ENCODE measurements at places on chromosomes 2 and 18.

- no peak for DNase-seq
These were observed 180.6 kb upstream of the EPAS1 start for GRCh38 chr2:46116553-46116991.

DNA sequence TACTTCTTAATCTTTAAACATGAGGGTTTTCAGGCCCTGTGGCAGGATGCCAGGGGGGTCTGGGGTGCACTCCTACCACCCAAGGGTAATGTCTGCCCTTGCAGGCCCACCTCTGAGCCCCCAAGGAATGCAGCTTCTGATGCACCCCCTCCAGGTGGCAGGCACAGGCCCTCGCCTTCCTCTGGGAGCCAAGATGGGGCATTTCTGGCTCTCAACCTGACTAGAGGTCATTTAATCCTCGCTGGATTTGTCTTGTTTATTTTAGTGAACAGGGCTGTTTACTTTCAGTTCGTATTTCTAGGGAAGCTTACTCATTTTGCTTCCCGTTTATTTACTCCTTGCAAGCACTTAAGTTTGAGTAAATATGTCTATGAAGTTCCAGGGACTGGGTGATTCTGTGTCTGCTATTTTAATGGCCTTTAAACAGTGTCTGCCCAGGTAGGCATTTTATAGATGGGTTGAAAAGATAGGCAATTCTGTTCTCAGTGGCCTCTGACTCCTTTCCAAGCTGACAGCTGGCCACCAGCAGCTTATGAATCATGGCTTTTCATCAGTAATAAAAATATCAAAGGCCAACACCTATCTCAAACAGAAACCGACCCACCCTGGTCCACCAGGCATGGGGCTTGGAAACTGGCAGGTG is 11.1 kb upstream of the DNPEP start:
- no peak for DNase-seq

DNA sequence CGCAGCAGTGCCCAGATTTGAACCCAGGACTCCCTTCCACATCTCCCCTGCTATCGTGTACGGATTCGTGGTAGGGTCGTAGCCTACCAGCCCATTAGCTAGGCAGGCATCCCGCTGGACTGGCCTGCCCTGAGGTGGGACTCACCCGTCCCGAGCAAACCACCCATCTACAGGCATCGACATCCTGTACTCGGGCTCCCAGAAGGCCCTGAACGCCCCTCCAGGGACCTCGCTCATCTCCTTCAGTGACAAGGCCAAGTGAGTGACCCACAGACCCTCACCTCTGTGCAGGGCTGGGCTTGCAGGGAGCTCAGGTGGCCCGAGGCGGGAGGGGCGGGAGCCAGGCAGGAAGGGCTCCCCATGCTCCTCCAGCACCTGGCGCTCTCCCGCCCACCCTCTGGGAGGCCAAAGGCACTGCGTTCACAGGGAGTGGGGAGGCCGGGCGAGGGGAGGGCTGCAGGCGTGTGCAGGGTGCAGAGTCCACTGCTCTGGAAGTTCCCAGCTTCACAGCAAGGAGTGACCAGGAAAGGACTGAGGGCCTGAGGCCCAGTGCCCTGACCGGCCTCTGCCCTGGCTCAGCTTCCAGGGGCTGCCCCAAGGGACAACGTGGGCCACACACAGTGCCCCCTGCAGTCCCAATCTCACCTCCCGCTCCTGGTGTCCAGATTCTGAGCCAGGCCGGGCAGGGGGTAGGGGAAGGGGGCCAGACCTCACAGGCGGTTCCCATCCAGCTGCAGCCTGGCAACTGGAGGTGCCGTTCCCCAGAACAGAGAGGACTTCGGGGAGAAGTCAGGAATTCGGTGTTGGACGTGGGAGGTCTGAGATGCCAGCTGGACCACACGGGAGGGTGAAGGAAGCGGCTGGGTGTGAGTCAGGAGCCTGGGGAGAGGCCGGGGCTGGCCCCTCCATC is 5.4 kb downstream of the AGXT start:
- DNase-seq: no peak

GRCh38 chr18:9856092-9856491 is 29.7 kb upstream of the TXNDC2 start:
- DNase-seq: peak; percentile 65

DNA sequence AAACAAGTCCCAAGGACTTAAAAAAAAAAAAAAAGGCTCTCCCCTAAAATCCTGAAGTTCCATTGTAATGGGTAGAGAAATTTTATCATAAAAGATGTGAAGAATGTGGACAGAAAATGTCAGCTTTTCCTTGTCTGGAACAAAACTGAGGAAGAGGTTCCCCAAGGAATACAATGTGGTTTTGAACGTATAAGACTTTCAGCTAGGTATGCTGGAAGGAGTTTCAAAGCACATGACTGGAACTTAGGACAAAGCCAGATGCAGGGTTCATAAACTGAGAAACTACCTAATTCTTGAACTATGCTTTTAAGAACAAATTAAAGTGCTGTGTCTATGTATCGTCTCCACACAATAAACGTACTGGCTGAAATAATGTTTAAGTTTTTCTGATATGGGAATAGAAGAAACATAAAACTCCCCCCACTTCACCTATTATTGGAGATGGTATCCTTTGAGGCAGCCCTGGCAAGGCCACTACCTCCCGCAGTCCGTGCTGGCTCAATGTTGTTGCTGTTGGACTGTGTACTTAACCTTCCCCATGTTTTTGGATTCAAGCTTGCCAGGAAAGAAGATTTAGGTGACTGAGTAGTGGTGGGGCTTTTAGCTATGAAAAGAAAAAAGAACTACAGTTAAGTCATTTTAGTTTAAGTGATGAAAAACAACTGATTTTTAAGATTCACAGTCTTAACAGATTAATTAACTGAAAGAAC is 84.2 kb upstream of the DNER start:
- DNase-seq: no peak

DNA sequence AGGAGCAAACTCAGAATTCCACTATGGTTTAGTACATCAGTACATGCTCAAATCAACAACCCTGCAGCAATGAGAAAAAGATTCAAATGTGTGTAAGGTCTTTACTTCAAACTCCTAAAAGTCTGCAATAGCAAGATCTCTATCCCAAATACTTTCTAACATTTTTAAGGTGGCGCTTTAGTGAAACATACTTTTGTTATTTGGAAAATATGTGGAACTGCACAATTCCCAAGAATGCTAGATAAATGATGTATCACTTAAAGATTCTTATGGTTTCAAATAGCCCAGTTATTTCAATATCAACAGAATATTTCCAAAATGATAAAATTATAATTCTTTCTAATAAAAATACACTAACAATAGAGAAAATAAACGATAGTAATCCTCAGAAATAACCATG is 227.6 kb upstream of the SMAD7 start:
- no peak for DNase-seq

- DNase-seq: no peak
These were observed 547.4 kb upstream of the ID2 start for GRCh38 chr2:8134473-8134932.

DNA sequence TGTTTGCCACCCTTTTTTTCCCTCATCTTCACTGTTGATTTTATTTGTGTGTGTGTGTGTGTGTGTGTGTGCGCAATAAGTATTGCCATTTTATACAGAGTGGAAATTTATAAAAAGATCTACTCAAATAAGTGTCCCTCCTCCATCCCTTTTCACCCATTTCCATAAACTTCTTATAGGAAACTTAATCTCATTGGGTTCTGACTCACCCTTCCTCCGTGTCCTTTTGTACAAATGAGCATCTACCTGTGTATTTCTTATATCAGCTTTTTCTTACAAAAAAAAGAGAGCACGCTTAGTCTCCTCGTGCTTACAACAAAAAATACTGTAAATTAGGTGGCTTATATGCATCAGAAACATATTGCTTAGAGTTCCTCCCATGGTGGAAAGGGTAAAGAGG is 711.2 kb upstream of the CDH7 start:
- DNase-seq: no peak

- DNase-seq: no peak
These were observed 77.4 kb downstream of the ABCA12 start for GRCh38 chr2:215060861-215061536.

- DNase-seq: no peak
These were observed 374.4 kb downstream of the PTPRM start for GRCh38 chr18:7941533-7941932.

GRCh38 chr2:173821451-173821850 is 143.7 kb downstream of the SP3 start:
- DNase-seq: no peak

DNA sequence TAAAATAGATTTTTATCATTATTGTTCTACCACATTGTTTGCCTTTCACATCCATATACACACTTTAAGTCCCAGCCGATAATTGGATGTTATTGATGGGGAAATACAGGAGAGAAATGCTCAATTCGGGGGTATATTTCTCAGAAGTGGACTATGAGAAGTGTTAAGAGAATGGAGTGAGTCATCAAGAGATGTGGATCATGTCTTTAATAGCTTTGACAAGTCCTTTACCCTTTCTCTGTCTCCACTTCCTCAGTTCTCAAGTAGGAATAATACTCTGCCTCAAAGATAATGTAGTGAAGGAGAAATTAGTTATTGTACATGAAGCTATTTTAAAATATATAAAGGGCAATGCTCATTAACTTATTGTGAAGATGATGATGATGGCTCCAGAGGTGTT is 1017.6 kb upstream of the PIK3C3 start:
- no peak for DNase-seq

DNA sequence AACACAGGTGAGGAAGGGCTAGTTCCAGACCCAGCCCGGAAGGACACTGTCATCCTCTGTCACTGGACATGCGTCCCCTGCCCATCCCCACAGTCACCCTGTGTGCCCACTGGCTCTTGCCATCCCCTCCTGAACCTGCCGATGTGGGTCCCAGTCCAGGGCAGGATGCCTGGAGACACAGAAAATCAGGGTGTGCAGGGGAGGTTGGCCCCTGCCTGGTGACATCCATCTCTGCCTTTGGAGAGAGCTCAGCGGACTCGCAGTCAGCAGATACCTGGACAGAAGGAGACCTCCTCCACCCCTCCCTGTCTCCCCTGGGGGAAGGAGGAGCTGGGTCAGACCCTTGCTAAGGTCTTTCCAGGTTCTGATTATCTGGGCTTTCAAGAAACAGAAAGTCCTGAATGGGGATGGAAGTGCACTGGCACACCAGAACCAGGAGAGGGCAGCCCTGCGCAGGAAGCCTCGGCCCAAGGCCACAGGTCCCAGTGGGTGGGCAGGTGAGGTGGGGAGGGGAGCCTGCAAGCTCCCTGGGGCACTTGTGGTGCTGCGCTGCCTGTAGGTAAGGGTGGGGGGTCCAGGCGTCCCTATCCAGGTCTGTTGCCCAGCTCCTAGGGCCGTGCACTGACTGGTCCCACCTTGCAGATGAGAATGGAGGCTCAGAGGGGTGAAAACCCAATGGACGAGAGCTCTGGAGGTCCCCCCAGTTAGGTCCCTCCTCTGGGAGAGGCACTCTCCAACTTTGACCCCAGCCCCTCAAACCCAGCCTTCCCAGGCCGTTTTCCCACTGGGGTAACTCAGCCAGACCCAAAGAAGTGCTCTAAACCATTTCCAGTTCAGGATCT is 9.7 kb upstream of the OTOS start:
- no peak for DNase-seq

GRCh38 chr2:155583674-155584195 is 748.8 kb downstream of the NR4A2 start:
- no peak for DNase-seq

DNA sequence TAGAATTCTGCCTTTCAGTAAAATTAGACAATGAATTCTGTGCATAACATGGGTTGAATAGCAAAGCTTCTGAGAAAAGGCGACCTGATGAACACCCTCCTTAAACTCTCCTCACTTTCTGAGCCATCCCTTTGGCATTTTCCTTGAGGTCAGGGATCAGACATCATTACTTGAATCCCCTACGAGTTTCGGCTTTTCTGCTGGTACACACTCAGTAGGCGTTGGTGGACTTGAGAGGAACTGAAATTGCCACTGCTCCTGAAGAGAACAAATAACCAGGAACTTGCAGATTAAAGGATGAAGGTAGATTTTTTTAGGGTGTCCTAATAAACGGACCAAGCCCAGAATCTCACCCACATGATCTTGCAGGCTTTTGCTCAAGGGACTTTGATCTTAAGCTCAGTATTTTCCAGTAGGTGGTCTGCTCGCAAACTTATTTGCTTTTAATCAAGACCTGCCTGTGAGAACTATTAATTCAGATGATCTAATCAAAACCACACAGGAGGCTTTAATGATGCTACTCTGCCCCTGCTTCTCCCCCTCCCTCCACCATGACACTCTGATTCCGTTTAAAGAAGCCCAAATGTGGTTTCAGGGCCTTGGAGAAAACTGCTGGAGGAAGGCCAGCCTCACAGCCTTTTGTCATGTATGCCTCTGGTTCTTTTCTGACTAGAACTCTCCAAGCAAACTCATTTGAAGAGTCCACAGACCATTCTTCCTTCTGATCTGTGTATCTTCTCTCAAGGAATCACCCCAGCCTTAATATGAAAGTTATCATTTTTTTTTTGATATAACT is 124.9 kb downstream of the PRKCE start:
- DNase-seq: peak; percentile 15

DNA sequence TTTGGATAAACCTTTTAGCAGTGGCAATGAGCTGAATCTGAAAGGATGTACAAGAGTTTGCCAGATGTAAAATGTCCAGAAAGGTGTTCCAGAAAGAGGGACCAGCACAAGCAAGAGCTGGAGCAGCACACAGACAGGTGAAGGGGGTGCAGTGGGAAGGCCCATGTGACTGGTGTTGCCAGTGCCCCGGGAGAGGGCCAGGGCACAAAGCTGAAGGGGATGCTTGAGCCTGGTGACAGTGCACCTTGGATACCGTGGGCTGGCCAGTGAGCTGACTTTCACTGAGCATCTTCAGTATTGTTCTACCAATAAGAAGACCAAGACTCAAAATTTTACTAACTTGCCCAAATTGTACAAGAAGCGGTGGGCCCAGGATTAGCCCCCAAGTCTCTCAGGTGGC is 132.3 kb upstream of the ALPP start:
- DNase-seq: no peak

GRCh38 chr2:140786585-140786984 is 1344.2 kb downstream of the LRP1B start:
- DNase-seq: no peak

GRCh38 chr2:113164930-113165585 is 8.7 kb upstream of the PSD4 start:
- DNase-seq: no peak

GRCh38 chr18:35923939-35924684 is 48.4 kb upstream of the RMP24 start:
- DNase-seq: no peak

- no peak for DNase-seq
These were observed 36.7 kb downstream of the KIAA2012 start for GRCh38 chr2:202109737-202110184.

- DNase-seq: peak; percentile 15
These were observed 403.3 kb downstream of the TXNL1 start for GRCh38 chr18:56235071-56235470.

- DNase-seq: no peak
These were observed 399.8 kb upstream of the ST6GAL2 start for GRCh38 chr2:107285621-107286299.
